ENCODE measurements at places on chromosomes 3 and 15. TPM values are rescaled to one million over a fixed set of nuclear protein-coding genes. Genes with fewer than 3 reads are reported as not detected.

GRCh38 chr15:63069616-63070090 lies 27.1 kb downstream of the TPM1 start:
- no peaks in the 10 kb centered on the region for H3K27me3 ChIP-seq
- DNase-seq = no peak
- H3K27ac ChIP-seq = no peak overlapping the region
- no peak overlapping the region for H3K4me3 ChIP-seq

- DNase-seq = no peak
- no peaks in the 10 kb centered on the region for H3K27me3 ChIP-seq
- H3K4me3 ChIP-seq = no peak overlapping the region
Measured at GRCh38 chr15:88155310-88155709, 101.2 kb downstream of the NTRK3 start.

The SPESP1 gene
- 2.6 TPM for total RNA-seq

The KBTBD12 gene
- total RNA-seq = 1.4 TPM

GRCh38 chr3:126538966-126539365 lies 15.0 kb downstream of the CHST13 start:
- no peak overlapping the region for H3K4me3 ChIP-seq
- H3K27ac ChIP-seq = no peak overlapping the region
- H3K27me3 ChIP-seq = peaks cover 15% of the 10 kb centered on the region
- no peak for DNase-seq

The SERPINI2 gene
- total RNA-seq = not detected

DNA sequence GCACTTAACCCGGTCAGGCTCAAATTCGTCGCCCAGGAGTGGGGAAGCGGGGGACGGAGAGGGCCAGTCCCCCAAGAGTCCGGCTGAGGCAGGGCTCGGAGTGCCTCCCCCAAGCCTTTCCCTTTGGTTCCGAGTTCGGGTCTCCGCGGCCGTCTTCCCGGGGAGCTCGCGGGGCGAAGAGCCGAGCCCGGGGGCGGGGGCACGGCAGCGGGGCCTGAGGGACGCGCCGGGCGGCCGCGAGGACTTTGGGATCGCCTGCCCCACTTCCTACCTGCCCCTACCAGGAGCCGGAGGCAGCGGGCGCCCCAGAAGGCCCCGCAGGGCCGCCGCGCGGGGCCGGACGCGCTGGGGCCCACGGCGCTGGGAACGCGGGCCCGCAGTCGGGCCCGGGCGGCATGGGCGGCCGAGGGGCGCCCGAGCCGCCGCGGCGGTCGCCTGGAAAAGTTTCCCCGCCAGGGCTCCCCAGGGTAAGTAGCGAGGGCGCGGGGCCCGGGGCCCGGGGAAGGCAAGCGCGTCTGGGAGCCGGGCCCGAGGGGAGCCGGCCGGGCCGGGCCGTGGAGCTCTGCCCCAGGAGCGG lies 2.8 kb downstream of the FURIN start:
- no peaks in the 10 kb centered on the region for H3K27me3 ChIP-seq
- peak overlapping the region; percentile 91 for H3K4me3 ChIP-seq
- H3K4me1 ChIP-seq = peaks cover 42% of the 10 kb centered on the region
- peaks cover 4% of the 10 kb centered on the region for H3K36me3 ChIP-seq
- H3K27ac ChIP-seq = peak overlapping the region; percentile 93

DNA sequence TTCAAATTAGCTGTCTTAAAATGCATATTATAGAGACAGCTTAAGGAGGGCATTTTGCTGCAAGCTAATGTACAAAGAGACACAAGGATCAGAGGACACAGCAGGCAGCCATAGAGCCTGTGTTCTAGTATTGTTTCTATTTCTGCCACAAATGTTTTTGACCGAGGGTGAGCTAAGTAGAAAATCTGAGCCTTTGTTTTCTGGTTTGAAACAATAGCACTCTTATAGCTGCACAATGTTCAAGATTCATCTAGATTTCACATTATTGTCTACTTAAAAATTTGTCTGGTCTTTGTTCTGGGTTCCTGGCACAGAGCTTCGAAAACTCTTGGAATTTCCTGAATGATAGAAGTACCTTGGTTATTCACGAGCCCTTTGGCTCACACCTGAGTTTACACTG lies 40.0 kb upstream of the TUSC7 start:
- H3K27ac ChIP-seq = no peak overlapping the region
- no peaks in the 10 kb centered on the region for H3K36me3 ChIP-seq
- no peaks in the 10 kb centered on the region for H3K4me1 ChIP-seq
- no peaks in the 10 kb centered on the region for H3K27me3 ChIP-seq
- no peak overlapping the region for H3K4me3 ChIP-seq

DNA sequence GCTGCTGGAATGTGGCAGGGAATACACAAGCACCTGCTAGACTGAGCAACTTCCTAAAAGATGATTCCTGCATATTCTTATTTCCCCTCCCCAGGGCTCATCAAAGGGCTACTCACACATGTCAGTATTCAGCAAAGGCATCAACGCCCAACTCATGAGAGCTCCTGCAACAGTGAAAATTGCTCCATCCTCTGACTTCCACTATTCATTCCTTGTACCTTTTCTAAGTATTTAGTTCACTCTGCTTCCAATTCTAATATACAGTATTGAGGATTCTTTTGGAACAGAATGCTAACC lies 84.1 kb downstream of the SCN11A start:
- no peaks in the 10 kb centered on the region for H3K36me3 ChIP-seq
- no peak overlapping the region for H3K27ac ChIP-seq
- H3K4me3 ChIP-seq = no peak overlapping the region
- no peaks in the 10 kb centered on the region for H3K27me3 ChIP-seq

- no peaks in the 10 kb centered on the region for H3K4me1 ChIP-seq
- H3K27me3 ChIP-seq = no peaks in the 10 kb centered on the region
- no peak overlapping the region for H3K27ac ChIP-seq
- H3K4me3 ChIP-seq = no peak overlapping the region
- peaks cover 64% of the 10 kb centered on the region for H3K36me3 ChIP-seq
Measured at GRCh38 chr3:17154941-17155340, 270.2 kb downstream of the PLCL2 start.

The IMPG2 gene
- total RNA-seq = under 0.01 TPM

DNA sequence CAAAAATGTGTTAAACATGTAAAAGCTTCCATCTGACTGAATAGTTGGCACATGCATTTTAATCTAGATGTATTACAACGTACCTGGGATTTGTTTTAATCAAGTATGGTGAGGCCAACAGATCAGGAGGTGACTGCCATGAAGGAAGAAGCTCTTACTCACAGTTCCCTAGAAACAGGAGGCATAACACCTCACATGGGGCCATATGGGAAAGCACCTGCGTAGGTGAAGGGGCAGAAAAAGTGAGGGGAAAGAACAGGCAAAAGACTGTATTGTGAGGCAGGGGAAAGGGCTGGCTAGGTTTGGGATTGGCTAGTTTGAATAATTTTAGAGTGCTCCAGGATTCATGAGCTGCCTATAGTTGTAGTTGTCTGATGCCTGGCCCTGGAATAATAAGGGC lies 9.6 kb downstream of the SQOR start:
- H3K4me1 ChIP-seq = peaks cover 100% of the 10 kb centered on the region
- no peak overlapping the region for H3K4me3 ChIP-seq
- H3K27ac ChIP-seq = peak overlapping the region; percentile 53
- DNase-seq = no peak

DNA sequence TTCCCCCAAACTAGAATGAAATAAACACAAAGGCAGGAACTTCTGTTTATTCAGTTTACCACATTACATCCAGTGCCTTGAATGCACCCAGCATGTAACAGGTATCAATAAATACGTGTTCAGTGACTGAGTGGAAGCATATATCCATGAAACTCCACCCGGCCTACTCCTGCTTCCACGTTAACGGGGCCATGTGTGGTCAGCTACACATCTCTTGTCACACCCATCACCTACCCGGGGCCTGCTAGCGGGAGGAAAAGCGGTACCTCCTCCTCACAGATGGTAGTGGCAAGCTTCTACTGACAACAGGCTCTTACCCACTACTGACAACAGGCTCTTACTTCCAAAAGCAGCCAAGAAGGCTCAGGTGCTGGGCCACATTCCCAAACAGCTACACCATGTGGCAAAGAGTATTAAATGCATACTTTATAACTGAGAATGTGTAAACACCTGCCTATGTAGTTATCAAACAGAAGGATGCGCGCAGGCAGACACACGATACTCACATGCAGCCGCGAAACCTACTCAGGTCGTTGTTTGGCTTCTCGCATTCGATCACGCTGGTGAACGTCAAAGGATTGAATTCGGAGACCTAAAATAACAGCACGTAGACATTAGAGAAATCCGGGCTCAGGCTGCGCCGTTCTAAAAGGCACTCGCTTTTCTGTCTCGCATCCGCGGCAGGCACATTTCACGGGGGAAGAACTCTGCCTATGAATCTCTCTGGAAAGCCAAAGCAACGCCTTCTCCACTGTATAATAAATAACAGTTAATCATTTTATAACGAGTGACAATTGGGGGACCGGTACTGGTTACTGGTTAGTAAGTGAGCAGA lies 127.4 kb downstream of the ATP10A start:
- H3K4me3 ChIP-seq = no peak overlapping the region
- H3K36me3 ChIP-seq = no peaks in the 10 kb centered on the region
- peaks cover 20% of the 10 kb centered on the region for H3K4me1 ChIP-seq
- no peak for DNase-seq
- no peak overlapping the region for H3K27ac ChIP-seq

The SOX14 gene
- total RNA-seq = not detected

The CFAP100 gene
- total RNA-seq = not detected

The RTP3 gene
- total RNA-seq = not detected

DNA sequence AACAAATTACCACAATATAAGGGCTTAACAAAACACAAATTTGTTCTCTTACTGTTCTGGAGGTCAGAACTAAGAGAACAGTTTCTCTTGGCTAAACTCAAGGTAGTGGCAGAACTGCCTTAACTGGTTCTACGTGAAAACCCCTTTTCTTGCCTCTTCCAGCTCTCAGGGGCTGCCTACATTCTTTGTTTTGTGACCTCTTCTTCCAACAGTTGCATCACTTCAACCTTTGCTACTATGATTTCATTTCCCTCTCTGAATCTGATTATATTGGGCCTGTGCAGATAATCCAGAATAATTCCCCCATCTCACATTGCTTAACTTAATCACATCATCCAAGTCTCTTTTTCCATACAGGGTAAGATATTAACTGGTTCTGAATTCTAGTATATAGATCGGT lies 624.6 kb downstream of the ZPLD1 start:
- no peak overlapping the region for H3K4me3 ChIP-seq
- no peaks in the 10 kb centered on the region for H3K27me3 ChIP-seq
- no peaks in the 10 kb centered on the region for H3K4me1 ChIP-seq
- no peak overlapping the region for H3K27ac ChIP-seq
- peak; percentile 54 for DNase-seq

DNA sequence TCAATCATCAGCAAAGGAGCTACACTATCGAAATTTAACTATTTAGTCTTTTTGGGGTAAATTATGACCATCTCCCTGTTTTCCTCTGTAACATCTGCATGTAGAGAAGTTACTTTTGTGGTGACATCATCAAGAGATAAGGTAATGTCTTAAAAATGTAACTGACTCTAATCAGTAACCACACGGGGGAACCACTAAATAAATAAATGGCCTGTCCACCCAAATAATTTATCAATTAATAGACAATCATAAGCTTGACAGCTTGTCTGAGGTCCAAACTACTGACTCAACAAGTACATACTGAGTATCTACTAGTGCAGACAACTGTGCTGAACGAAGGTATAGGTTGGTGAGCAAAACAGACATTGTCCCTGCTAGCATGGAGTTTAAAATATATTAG lies 219.3 kb downstream of the SLC9A9 start:
- H3K36me3 ChIP-seq = no peaks in the 10 kb centered on the region
- no peak overlapping the region for H3K27ac ChIP-seq
- H3K4me3 ChIP-seq = no peak overlapping the region
- H3K27me3 ChIP-seq = no peaks in the 10 kb centered on the region
- DNase-seq = no peak
- no peaks in the 10 kb centered on the region for H3K4me1 ChIP-seq

The NEK11 gene
- total RNA-seq = 11.7 TPM

The NR2F2 gene
- 70.5 TPM for total RNA-seq

The PLEKHO2 gene
- total RNA-seq = 12.6 TPM

DNA sequence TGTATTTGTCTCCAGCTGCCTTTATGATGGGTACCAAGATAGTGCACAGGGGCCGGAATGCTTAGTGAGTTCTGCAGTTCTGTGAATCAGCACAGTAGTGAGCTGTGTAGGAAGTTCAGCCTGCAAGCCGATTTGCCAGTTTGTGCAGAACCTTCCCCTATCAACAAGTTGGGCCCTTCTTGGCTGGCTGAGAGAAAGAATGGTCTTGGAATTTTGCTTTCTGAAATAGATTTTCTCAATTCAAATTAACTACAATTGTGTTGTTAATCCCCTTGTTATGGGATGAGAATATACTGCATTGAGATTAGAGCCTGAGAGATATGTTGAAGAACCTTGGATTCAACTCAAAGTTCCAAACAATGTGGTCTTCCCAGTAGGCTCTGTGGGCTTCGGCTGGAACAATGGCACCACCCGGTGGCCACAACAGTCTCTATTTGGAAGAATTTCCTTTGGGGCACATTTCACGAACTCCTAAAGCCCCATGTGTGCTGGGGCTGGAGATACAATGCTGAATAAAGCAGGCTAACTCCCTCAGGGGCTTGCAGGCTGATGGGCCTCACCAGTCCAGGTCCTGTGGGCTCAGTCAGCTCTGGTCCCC lies 59.1 kb downstream of the TRIM42 start:
- H3K27ac ChIP-seq = no peak overlapping the region
- H3K4me1 ChIP-seq = no peaks in the 10 kb centered on the region
- peak; percentile 56 for DNase-seq
- peaks cover 3% of the 10 kb centered on the region for H3K27me3 ChIP-seq
- no peak overlapping the region for H3K4me3 ChIP-seq

The PEX11A gene
- not detected for total RNA-seq

DNA sequence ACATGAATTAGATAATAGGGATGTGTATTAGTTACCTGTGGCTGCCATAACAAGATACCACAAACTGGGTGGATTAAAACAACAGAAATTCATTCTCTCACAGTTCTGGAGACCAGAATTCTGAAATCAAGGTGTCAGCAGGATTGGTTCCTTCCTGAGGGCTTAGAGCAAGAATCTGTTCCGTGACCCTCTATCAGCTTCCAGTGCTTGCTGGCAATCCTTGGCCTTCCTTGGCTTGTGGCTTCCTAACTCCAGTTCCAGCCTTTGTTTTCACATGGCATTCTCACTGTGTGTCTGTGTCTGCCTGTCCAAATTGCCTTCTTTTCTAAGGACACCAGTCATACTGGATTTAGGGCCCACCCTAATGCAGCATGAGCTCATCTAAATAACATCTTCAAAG lies 94.4 kb upstream of the NR2E3 start:
- H3K4me1 ChIP-seq = no peaks in the 10 kb centered on the region
- no peaks in the 10 kb centered on the region for H3K27me3 ChIP-seq
- H3K27ac ChIP-seq = no peak overlapping the region
- H3K4me3 ChIP-seq = no peak overlapping the region
- DNase-seq = no peak

DNA sequence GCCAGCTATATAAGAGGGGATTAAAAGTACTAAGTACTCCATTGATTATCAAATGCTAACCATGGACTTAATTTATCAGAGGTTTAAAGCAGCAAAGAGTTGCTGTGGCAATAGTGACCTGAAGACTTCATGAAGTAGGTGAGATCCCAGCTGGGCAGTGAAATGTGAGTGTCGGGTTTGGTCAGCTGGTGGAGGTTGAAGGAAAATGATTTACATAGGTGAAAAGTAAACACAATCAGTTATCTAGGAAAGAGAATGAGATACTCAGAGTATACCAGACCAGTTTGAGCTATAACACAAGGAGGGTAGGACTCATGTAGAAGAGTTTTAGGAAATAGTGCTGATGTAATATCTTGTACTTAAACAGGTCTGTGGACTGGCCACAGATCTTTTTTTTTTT lies 16.5 kb upstream of the FBXO22 start:
- no peak overlapping the region for H3K27ac ChIP-seq
- peak; percentile 17 for DNase-seq
- no peaks in the 10 kb centered on the region for H3K36me3 ChIP-seq
- H3K27me3 ChIP-seq = no peaks in the 10 kb centered on the region
- H3K4me3 ChIP-seq = no peak overlapping the region
- peaks cover 12% of the 10 kb centered on the region for H3K4me1 ChIP-seq

Measured in stomach (tissue), 19 donors.